ENCODE measurements at places on chromosomes 4 and X.

DNA sequence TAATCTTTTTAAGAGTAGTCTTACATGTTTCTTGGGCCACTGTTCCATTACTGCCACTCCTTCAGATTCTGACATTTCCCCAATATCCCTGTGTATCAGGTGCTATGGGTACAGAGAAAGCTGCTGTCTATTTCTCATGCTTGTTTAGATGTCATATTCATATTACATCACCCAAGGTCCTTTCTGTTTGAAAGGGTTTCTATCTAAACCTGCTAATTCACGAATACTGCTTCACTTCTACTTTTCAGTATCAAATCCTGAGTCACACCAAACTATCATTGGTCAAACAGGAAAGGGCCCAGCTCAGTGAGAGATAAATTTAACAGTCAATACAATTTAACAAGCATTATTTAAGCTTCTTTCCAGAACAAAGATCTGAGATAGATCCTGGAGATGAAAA is 241.4 kb downstream of the UGT8 start:
- DNase-seq = no peak

DNA sequence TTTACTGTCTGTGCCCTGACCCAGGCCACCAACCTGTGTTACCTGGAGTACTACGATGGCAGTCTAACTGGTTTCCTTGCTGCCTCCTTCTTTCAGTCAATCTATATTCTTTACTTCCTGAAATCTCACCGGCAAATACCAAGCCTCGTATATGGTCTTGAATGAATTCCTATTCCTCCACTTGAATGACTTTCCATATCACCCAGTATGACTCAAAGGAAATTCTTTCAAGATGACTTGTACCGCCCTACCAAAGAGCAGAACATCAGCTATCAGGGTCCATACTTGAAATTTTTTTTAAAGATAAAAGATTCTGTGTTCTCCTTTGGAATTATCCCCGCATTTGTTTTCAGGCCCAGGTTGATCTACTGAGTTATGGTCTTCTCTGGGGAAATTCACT is 378.0 kb downstream of the AFF2 start:
- no peak for DNase-seq

GRCh38 chr4:106671716-106672115 is 303.1 kb upstream of the GIMD1 start:
- no peak for DNase-seq

DNA sequence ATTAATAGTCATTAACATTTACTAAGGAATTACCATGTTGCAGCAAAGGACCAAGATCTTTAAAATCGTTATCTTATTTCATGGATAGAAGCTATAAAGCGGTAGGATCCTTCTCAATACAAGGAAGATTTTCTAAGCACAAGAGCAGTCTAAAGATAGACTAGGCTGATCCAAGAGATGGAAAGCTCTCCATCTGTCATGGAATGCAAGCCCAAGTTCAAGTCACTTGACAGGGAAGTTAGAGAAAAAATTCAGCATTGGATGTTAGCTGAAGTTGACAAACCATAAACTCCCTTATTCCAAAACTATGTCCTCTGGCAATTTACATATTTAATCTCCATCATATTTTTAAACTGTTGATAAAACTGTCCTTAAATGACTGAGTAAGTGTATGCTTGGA is 177.7 kb downstream of the LDB2 start:
- no peak for DNase-seq

DNA sequence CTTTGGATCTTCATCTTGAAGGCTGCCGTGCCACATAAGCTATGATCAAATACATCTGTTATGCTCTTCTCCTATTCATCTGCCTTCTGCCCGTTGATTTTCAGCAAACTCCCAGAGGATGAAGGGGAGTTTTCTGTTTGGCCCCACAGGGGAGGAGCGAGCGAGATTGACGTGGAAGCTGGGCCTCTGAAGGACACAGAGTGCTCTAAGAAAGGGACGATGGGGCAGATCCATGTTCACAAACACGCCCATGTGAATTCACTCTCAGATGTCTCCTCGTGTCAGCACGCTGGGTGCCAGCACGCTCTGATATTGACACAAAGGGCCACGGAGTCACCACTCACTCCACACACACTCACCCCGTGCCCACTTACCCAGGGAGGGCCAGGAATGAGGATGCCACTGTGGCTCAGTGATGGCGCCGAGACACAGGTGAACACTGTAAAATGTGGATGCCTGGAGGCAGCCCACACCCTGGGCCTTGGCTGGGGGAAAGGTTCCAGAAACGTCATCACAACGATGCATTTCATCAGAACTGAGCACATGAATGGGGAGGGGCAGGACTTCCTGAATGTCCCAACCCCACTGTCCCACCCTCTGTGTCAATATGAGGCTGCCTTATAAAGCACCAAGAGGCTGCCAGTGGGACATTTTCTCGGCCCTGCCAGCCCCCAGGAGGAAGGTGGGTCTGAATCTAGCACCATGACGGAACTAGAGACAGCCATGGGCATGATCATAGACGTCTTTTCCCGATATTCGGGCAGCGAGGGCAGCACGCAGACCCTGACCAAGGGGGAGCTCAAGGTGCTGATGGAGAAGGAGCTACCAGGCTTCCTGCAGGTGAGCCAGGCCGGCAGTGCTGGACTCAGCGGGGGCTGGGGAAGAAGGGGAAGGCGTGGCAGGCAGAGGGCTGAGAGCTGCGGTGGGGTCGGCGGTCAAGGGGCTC is at the start of gene S100P:
Gene S100P (plus strand): TSS at position 648 of the 946 bp plus-strand sequence. CDS start 55 bp downstream, at position 703.
- no peak for DNase-seq

- DNase-seq = no peak
These were observed 2.3 kb downstream of the CD99 start for GRCh38 chrX:2693113-2694002.

GRCh38 chr4:170872794-170873193 is 783.0 kb upstream of the AADAT start:
- no peak for DNase-seq

DNA sequence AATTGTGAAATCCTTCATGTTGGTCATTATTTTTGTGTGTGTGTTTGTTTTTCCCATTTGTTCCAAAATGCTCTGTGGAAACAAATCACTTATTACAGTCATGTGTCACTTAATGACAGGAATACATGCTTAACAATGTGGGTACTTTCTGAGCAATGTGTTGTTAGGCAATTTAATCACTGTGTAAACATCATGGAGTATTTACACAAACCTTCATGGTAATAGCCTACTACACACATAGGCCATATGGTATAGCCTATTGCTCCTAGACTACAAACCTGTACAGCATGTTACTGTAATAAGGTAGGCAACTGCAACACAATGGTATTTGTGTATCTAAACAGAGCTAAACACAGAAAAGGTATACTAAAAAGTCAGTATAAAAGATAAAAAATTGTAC is 388.9 kb upstream of the PPP1R2C start:
- no peak for DNase-seq

- no peak for DNase-seq
These were observed 111.2 kb downstream of the ELOVL6 start for GRCh38 chr4:110087070-110087708.

DNA sequence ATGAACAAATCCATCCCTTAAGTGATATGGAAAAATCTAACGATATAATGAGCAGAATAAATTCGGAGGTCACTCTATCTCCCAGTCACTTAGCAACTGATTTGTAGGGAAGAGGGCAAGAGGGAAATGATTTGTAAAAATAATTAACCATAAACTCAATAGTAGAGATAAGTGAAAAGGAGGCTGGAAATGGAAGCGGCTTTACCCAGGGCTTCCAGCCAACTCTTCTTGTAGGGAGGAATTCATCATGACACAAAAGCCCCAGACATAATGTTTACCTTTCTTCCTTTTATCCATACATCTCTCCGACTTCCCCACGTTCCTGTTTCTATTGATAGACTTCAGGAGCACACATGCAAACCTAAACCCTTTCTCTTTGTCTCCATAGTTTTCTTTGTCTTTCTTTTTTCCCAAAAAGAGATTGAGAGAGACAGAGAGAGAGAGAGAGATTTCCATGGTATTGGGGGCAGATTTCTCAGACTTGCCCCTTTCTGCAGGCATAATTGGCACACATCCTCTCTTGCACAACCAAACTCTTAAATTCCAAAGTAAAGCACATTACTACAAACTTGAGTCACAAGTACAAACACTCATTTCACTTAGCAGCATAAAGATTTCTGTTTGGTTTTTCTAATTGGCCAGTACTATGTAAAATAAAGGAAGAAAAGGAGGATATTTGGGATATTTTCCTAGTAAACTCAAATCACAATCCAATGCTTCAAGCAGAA is 140.9 kb downstream of the MAPK10 start:
- no peak for DNase-seq

DNA sequence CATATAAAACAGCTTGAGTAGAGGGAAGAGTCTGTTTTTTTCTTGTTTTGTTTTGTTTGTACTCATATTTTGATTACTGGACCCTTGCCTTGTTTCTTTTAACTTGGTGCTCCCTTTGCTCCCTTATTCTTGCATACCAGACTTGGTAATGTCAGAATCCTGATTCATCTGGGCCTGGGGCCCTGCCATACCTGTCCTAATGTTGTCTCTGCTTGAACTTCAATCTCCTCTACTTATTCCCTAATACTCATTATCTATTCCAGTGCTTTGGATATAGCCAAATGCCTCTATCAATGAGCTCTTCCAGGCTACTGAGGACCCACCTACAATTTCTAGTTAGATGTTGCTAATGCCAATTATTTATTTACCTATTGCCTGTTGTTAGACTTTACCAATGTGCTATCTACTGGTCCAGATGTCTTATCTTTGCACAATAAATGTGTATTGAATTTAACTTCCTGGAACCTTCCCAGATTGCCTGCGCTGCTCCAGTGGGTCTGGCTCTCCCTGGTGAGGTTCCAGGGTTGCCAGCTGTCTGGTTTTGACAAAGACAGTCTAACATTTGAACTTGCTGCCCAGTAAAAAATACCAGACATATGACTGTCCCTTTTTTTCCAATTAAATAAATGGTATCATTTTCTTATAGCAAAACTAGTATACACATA is 64.4 kb upstream of the ACSL4 start:
- DNase-seq = no peak

- no peak for DNase-seq
These were observed 2095.9 kb downstream of the ARAP2 start for GRCh38 chr4:34148322-34148908.

GRCh38 chr4:3689576-3690550 is 76.3 kb upstream of the ADRA2C start:
- no peak for DNase-seq

DNA sequence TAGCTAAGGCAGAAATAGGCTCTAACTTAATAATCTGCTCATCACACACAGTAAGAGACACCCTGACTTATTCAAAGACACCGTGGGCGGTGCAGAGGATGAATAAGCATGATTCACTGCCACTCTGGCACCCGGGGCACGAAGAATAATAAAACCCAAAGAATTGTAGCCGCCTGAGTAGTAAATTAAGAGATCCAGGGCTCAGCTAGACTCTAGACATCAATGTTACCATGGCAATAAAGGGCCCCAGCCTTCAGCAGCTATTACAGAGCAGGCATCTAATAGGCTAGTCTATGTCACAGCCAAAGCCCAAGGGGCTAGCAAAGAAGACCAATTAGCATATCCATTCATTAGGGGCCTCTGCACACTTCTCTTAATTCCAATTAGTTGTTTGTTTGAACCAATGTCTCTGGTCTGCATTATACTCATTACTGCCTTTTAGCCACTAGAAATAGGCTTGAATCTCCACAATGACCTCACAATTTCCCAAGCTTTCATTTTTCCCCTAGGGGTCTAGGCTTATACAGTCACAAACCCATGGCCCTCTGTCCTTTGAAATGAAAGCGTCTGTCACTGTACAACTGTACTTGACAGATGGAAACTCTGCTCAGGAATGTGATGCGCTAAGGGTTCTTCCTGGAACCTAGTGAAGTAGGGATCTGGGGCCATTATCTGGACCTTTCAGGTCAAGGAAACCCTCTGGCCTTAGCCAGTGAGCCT is 3.0 kb upstream of the ATP1B4 start:
- no peak for DNase-seq

GRCh38 chr4:140856621-140857062 is 100.5 kb upstream of the TBC1D9 start:
- DNase-seq = no peak

DNA sequence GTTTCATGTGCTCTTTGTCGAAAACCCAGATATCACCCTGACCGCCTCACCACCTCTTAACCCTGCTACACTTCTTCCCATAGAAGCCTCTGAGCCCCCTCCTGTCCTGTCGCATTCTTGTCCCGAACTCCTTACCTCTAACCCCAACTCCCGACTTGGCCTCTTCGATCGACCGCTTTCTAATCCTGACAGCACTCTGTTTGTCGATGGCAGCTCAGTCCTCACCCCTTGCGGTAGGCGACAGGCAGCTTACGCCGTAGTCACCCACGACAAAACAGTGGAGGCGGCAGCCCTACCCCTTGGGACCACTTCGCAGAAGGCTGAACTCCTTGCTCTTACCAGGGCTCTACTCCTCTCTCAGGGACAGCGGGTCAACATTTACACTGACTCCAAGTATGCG is 961.7 kb downstream of the RPA4 start:
- no peak for DNase-seq

DNA sequence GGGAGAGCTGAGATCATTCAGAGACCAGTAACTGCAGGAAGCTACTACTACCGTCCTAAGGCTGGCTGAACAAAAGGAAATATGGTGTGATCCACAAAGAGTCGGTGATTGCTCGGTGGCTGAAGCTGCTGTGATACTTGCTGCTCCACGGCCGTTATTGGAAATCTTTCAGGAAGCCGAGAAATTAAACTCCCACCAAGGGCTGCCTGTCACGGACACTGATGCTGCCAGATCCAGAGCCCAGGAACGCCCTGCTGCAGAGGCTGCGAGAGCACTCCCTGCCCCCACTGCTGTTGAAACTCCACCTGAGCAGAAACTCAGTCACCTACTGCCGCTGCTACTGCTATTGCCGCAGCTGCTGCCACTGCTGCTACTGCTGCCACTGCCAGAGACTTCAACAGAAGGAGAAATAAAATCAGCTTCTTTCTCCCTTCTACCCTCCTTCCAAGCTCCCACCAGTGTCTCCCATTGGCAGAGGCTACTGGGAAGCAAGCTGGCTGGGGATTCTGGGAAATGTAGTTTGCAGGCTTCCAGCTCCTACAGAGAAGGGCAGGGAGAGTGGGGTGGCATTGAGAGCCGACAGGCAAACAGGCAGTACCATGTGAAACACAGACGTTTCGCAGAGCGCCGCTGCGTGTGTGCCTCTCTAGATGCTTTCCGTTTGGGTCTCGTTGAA is 126.0 kb upstream of the ENPP6 start:
- DNase-seq = peak; percentile 33

DNA sequence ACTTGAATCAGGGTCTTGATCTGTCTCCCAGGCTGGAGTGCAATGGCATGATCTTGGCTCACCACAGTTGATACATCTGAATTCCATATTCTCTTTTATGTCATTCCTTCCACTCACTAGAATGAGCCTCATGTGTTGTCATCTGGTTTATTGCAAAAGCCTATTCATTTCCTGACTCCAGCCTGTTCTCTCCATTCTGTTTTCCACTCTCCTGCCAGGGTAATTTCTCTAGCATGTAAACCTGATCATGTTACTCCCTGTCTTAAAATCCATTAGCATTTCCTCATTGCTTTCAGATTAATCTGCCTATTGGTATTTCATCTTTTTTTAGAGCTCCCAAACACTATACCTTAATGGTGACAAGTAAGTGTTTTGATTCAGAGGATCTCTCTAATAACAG is 4.3 kb upstream of the DDX60L start:
- DNase-seq = no peak

Measured in CD4-positive, alpha-beta T cell treated with Interleukin-6 at 100 ng/mL for 8 hours (primary cell).